Activated CD4-positive, CD25-positive, alpha-beta regulatory T cell treated with anti-CD3 and anti-CD28 coated beads, Interleukin-2, amount 50 U/mL, for 24 hours (primary cell): ENCODE measurements at places on chromosomes 5 and 9.
A peak's percentile ranks its signal among the peaks of the same experiment; 100 is the strongest.

- no peak for ATAC-seq
Observed at GRCh38 chr5:68478301-68479095, 262.9 kb downstream of the PIK3R1 start.

DNA sequence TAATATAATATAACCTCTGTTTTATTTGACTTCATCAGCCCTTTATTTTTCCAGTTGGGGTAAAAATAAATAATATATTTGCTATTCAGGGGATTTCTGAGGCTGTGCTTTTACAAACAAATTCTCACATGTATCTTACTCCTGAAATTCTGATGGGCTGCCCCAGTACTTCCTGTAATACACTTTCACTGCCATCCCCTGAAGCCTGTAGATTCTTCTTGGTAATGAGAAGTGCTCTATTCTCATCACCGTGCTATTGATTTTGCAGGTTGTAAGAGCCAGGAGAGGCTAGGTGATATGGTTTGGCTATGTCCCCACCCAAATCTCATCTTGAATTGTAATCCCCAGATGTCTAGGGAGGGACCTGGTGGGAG is 91.9 kb upstream of the CEP78 start:
- no peak for ATAC-seq

- ATAC-seq: peak; percentile 94
Observed at GRCh38 chr9:22208846-22209585, 199.9 kb upstream of the CDKN2B start.

GRCh38 chr5:1930501-1930879 is 47.8 kb upstream of the IRX4 start:
- no peak for ATAC-seq

GRCh38 chr9:133797406-133798105 is 59.4 kb upstream of the SARDH start:
- ATAC-seq: no peak

GRCh38 chr9:113313261-113313660 is 10.1 kb upstream of the RNF183 start:
- no peak for ATAC-seq

GRCh38 chr5:173163219-173163618 is 18.9 kb downstream of the BNIP1 start:
- ATAC-seq: no peak

- peak; percentile 68 for ATAC-seq
Observed at GRCh38 chr9:128275198-128276007, at the start of gene GOLGA2. GOLGA2 (minus strand) TSS chr9:128276007; CDS start chr9:128275976, 31 bp downstream.

GRCh38 chr9:34452568-34452967 is 5.8 kb downstream of the FAM219A start:
- ATAC-seq: no peak

DNA sequence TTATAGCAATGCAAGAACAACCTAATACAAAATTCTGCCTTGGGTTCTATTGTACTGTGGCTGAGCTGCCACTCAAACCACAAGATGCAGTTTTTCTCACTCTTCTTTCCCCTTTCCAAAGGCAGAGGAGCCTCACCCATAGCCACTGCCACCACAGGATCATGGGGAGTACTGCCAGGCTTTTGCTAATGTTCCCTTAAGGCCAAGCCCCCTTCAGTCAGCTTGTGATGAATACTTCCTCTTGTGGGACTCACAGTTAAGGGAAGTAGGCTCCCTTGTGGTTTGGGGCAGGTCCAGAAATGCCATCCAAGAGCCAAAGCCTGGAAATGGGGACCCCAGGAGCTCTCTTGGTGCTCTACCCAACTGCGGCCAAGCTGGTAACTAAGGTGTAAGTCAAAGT is 258.7 kb downstream of the SPATA31D1 start:
- no peak for ATAC-seq

DNA sequence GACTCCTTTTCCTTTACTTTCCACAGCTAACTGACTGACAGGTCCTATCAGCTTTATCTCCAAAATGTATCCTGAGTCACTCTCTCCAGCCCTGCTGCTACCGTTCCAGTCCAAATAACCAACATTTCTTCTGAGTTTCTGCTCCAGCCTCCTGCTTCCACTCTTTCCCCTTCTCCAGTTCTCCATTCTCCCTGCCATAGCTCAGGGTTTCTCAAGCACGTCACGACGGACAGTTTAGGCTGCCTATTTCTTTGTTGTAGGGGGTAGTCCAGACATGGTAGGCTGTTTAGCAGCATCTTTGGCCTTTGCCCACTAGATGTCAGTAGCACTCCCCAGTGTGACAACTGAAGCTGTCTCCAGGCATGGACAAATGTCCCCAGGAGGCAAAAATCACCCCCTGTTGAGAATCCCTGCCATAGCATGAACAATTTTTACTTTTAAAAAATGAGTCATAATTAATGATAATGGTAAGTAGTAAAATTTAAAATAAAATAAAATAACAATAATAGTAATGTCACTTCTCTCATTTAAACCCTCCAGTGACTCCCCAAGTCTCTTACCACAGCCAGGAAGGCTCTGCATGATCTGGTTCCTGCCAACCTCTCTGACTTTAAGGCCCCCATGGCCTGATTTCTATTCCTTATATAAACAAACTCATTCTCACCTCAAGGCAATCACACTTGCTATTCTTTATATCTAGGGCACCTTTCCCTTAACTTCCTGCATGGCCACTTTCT is 105.4 kb upstream of the FER start:
- peak; percentile 64 for ATAC-seq

- ATAC-seq: no peak
Observed at GRCh38 chr5:157253547-157253946, 12.4 kb upstream of the CYFIP2 start.
